ENCODE measurements at places on chromosomes 6 and 20.

DNA sequence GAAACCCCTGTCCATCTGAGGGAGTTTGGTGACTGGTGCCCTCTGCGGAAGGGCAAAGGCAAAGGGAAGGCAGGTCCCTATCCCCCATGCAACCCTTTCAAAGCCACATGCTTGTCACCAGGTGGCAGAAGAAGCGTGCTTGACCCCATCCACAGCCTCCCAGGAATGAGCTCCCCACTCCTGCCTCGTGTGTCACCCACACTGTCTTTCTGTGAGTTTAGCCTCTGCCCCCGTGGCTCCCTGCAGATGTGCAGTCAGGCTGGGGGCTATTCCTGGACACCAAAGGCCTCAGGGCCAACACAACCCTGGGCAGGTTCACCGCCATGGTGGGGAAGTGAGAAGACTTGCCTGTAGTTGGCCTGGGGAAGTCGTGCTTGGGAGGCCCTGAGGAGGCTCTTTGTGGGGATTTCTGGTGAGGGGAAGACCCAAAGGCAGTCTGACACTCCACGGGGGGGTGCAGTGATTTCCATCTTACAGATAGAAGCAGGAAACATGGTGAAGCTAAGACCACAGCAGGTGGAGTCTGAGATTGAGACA lies 16.6 kb upstream of the PCMTD2 start:
- DNase-seq, result no peak

DNA sequence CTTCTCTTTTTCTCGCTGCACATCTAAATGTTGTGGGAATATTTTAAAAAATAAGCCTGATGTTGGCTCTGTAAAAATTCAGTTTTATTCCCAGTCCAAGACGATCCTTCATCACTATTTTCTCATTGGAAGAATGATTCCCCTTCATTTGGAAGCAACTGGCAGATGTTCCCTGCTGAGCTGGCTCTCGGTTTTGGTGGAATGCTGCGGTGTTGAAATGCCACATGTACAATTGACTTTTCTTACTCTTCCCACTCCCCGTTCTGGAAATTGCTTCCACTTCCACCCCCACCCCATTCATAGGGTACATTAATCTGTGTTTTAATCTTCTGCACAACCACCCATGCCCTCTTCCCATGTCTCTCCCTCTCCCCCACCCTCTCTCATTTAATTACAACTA lies 496.3 kb upstream of the MAP3K7 start:
- no peak for DNase-seq

- DNase-seq, result no peak
Measured at GRCh38 chr6:167298127-167298526, 7.0 kb downstream of the UNC93A start.

DNA sequence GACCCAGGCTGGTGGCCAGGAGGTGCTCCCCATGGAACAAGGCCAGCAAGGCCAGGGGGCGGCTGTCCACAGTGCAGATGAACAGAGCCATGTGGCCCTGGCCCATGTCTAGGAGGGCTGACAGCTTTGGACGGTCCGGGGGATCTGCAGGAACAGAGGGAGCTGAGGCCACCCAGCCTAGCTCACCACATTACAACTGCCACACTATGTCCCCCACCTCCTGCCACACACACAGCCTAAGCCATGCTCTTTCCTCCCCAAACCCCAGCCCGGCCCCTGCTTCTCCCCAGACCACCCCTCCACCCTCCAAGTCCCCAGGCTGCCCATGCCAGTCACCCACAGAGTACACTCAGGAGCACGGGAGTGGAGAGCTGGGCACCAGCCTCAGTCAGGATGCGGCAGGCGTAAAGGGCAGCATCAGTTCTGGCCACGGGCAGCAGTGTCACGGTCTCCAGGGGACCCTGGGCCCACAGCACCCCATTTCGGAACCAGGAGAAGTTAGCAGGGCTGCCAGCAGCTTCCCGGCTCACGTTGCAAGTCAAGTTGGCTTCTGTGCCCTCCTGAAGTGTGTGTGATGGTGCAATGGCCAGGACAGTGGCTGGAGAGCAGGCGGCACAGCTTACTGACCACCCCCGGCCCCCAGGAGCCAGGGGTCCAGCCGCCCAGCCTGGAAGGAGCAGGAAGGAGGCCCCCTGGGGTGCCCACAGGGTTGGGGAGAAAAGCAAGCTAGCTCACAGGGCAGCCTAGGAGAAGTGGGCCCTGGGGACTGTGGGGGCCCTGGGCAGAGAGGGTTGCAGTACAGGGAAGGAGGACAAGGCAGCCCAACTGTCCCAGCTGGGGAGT lies 15.2 kb upstream of the ADAM33 start:
- DNase-seq, result no peak

- no peak for DNase-seq
Measured at GRCh38 chr20:371755-372542, 8.6 kb upstream of the TRIB3 start.

- no peak for DNase-seq
Measured at GRCh38 chr6:121896363-121896762, 460.9 kb downstream of the GJA1 start.

GRCh38 chr6:127382413-127382812 lies 39.0 kb upstream of the ECHDC1 start:
- no peak for DNase-seq

GRCh38 chr20:10982692-10983091 lies 308.9 kb upstream of the JAG1 start:
- no peak for DNase-seq

- no peak for DNase-seq
Measured at GRCh38 chr6:132357120-132357519, 44.2 kb downstream of the MOXD1 start.

DNA sequence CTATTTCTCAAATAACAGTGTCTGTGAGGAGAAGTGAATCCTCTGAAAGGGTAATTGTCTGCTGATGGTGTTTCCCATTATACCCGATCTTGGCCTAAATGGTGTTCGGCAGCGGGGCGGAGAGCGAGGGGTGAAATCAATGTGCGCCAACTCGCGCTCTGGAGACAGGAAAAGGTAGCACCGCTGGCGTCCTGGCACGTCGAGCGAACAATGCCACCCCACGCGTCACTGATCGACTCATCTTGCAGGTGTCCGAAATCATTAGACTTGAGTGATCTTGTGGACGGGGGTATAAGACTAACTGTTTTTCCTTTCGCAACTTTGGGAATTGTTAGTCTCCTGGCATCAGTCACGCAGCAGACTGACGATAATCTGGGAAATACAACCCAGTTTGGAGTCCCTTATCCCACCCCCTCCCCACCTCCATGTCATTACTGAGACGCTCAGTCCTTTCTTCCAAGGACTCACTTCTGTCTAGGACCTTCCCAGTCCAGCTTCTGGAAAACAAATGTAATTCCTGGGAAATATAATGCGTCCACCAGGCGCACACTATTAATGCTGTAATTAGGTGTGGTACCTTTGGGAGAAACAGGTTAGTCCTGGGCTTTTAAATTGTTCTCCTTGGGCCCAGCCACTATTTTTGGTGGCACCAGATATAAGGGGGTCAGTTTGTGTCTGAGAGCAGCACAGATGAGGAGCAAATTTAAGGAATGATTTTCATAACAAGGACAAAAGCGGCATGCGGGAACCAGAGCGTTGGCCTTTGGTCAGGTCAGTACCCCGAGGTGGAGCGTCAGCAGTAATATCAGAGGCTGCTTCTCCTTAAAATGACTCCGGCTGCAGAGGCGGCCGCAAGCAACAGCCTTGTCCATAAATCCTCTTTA lies 2.3 kb downstream of the LINC00237 start:
- DNase-seq, result no peak

GRCh38 chr20:12598894-12599293 lies 409.9 kb upstream of the SPTLC3 start:
- DNase-seq, result no peak

DNA sequence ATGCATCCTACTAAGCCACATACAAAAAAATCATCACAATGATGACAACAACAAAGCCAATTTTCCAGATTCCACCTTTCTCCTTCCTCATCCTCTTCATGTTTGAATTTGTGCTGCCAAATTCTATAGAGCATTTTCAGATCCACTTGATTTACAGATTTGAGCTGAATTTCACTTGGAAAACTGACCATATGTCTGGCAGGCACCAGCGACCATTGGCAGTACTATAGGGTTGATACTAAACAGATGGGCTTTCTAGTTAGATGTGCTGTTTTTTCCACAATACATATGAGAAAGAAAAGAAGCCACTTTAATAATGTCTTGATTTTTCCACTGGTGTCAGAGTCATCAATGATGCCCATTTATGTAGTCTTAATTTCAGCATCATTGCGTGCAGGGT lies 127.0 kb downstream of the PHACTR3 start:
- DNase-seq, result no peak

GRCh38 chr6:44778513-44778912 lies 391.0 kb downstream of the CDC5L start:
- DNase-seq, result no peak

DNA sequence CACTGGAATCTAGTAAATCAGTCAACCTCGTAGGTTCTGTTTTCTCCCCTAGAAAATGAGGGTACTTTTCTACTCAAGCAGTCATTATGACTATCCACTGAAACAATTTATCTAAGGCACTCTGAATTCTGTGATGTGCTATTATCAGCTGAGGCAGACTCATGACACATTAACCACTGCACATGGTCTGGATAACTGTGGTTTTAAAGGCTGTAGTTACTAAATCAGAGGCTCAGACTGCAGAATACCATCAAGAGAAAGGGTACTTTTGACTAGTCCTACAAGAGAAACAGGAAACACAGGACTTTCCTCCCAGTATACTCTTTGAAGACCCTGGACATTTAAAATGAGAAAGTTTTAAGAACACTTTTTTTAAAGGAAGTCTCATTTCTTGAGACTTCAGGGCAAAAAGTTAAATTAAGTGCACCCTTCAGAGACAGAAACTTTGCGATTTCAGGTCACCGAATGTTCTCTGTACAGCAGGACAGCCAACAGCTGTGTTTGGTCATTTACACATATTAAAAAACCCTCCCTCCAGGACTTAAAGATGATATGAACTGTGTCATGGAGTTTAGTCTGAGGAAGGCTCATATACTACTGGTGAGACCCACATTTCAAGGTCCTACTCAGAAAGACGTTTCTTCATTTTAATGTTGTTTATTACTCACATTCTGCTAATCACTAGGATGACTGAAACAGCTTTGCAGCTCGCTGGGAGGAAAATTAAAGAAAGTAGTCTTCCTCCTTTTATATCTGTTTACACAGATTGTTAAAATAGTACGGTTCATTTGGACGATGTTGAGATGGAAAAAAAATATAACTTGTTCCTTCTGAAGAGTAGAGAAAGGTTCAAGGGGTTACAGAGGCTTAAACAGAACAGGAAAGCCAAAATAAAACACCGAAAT lies 19.9 kb downstream of the ATXN1 start:
- DNase-seq, result no peak

DNA sequence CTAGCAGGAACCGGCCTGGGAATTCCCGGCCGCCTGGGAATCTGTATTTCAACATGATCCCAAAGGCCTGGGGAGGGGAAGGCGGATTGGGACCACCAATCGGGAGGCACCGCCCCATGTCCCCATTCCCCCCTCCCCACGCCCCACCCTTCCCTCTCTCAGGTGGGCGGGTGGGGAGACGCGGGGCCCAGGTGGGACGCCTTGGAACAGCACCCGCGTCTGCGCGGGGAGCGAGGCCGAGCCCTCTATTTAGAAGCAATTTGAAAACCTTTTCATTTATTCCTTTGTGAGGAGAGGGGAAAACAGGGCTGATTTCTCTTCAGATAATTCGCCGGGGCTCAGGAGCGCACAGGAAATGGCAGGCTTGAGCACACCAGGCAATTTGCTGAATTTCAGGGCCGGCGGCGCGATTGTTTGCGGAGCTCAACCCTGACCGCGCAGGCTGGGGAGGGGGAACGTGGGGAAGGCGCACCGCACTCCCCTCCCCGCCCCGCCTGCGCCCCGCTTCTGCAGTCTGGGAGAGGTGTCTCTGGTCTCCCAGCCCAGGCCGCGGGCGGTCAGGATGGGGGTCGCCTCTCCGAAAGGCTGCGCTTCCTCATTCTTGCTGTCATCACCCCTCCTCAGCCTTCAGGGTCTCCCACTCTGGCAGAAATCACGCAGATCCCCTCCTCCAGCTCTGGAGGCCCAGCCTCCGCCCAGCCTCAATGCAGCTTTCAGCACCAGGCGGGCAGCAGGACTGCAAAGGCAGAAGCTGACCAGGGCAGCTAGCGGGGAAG lies 170.0 kb downstream of the GRM4 start:
- DNase-seq, result no peak

DNA sequence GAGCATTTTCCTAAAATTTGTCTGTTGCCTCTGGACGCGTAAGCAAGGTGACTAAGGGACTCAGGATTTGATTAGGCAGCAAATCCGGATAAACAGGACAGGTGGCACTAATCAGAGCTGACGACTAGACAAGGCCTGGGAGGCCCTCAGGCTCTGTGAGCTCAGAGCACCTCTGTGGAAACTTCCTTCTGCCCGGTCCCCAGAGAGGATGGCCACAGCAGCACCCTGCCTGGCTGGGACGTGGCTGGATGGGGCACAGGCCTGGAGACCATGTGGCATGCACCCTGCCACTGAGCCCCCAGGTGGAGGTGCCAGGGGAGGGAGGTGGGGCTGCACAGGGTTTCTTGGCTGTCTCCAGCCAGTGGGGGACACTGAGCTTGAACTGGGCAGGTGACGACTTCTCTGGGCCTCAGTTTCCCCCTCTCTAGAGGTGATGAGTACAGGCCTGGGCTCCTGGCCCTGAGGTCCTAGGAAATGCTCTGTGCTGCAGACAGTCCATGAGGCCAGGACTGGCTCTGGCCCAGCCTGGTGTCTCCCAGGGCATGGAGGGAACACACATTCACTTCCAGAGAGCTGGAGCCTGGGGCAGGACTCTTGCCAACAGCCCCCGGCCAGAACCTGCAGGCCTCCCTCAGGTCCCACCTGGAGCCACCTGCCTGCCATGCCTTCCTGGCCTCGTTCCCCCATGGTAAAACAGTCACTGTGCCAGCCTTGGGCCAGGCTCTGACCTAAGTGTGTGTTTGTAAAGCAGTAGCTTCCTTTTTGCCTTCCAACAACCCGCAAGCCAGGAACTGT lies 39.6 kb upstream of the STX16 start:
- DNase-seq, result no peak

DNA sequence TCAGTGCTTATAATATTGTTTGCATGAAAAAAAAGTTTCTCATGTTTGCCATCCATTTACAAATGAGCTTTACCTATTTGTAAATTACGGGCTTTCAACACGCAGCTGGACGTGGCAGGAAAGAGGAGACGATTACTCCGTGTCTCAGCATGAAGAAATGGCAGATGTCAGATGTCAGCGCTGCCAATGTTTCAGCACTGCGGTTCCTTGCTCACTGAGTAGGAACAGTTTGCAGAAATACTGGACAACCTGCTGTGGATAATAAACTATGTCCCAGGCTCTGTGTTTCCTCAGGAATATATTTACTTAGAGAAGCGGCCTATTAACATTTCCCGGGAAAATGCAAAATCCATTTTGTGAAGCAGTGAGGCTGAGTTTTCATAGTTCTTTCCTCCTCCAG lies 22.7 kb downstream of the RAMACL start:
- no peak for DNase-seq

GRCh38 chr6:131890091-131890490 lies 61.1 kb downstream of the CCN2 start:
- DNase-seq, result no peak

- DNase-seq, result no peak
Measured at GRCh38 chr6:111958534-111958933, 85.3 kb upstream of the FYN start.

- no peak for DNase-seq
Measured at GRCh38 chr6:11011787-11012234, 32.3 kb downstream of the ELOVL2 start.

GRCh38 chr6:85866370-85866730 lies 223.7 kb upstream of the SYNCRIP start:
- DNase-seq, result no peak

- no peak for DNase-seq
Measured at GRCh38 chr20:19918965-19919329, 98.2 kb upstream of the NAA20 start.

Data from iPS DF 19.7 (cell line).